Stimulated activated CD8-positive, alpha-beta memory T cell treated with anti-CD3 and anti-CD28 coated beads, Interleukin-4, amount 100 ng/mL, for 48 hours (primary cell): ENCODE measurements at places on chromosomes 12 and 14.

DNA sequence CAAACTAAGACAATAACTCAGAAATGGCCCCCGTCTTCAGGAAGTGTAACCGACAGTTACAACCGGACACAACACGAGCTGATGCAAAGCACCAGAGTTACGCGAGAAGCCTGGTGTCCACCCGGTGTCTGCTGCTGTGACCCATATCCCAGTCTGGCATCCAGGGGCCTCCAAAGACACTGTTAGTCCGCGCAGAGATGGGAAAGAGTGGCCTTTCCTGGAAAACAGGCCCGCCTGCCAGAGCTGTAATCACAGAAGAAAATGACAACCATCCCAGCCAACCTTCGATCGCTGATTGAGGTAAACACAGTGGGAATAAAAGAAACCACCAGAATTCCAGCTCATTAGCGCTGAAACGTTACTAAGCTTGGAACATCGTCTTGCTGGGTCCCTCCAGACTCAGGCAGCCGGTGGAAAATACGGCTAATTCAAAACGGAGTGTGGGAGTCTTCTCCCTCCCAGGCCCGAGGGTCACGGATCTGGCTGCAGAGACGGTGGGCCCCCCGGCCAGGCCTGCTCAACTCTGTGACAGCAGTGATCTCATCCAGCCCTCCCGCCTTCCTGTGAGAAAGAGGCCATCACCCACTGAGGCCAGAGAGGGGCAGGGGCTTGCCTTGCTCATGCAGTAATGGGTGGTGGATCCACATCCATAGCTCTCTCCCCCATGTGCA, 273.9 kb upstream of the RTL1 start:
- DNase-seq: no peak

DNA sequence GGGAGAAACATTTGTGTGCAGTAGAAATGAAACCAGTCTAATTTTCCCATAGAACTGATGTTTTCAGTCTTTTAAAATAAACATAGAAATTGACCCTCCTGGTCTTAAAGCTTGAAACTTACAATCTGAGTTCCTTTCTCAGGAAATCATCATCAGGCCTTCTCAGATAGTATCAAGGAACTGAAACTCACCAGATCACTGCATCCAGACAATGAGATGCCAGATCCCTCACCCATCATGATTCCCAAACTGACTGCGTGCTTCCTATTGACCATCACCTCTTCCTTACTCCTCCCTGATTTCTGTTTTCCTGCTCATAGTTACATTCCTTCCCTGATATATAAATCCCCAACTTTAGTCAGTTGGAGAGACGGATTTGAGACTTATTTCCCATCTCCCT, 195.0 kb upstream of the AMIGO2 start:
- DNase-seq: no peak

DNA sequence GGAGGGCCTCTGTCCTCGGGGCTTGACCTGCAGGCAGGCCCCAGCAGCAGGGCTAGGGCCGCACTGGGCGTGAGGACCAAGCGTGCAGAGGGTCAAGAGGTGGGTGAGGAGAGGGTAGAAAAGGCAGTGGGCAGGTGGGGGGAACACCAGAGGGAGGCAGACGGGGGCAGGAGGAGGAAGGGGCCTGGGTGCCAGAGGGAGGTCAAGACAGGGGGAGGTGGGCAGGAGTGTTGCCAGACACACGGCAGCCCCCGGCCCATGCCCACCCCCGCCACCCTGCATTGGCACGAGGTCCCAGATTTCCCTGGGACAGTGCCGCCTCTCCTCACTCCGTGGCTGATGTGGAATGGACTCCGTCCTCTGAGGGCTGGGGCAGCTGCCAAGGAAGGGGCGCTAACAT, 8.2 kb downstream of the TMEM121 start:
- no peak for DNase-seq

- DNase-seq: no peak
Measured at GRCh38 chr14:43481864-43482263, 1025.2 kb downstream of the FSCB start.

- DNase-seq: no peak
Measured at GRCh38 chr14:36254020-36254624, 66.3 kb downstream of the MBIP start.

- no peak for DNase-seq
Measured at GRCh38 chr12:124732275-124733075, 131.2 kb downstream of the SCARB1 start.

GRCh38 chr14:100542619-100543205, 44.5 kb downstream of the BEGAIN start:
- DNase-seq: no peak

DNA sequence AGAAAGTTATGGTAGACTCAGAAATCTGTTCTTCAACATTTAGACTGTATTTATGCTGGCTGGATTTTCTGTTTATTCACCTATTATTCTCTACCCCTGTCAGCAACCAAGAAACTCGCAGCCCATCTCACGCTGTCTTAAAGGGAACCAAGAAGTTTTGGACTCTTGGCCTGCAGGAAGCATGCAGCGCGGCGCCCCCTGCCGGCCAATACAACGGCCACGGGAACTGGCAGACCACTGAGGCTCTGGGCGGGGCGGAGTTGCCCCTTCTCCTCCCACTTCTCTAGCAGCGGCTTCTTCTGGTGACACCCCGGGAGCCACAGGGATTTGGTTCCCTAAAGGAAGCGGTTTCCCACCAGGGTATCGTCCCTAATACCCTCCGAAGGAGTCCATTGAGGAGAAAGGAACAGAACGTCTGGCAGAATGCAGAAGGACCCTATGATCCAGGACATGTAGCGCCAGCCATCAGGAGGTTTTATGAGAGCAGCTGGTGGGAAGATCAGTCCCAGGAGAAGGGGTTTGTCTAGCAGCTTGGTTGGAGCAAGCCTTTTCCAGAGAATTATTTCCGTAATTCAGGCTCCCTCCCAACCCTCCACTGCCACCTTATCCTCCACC, 21.0 kb upstream of the RNASE2 start:
- peak; percentile 77 for DNase-seq

DNA sequence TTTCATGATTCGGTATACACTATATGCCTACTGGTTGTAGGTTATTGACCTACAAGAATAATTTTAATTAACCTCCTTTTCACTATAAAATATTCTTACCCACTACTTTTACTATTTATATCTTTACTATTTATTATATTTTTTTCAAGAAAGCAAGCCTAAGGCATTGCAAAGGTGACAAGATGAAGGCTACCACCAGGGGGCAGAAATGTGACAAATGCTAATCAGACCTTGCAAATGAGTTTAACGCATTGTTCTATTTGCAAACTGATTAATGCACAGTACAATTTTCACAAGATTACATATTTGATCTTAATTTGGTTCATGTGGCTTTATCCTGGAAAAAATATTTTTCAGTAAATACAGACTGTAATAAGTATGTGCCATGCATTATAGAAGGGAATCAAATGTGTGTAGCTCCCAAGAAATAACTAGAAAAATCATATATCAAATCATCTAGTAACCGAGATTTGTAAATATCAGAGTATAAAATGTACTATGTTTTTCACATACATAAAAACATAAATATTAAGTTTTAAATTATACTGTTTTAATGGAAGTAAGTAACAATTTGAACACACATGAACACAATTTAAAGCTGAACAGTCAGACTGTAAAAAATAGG, 107.0 kb downstream of the ADAMTS20 start:
- DNase-seq: peak; percentile 77

DNA sequence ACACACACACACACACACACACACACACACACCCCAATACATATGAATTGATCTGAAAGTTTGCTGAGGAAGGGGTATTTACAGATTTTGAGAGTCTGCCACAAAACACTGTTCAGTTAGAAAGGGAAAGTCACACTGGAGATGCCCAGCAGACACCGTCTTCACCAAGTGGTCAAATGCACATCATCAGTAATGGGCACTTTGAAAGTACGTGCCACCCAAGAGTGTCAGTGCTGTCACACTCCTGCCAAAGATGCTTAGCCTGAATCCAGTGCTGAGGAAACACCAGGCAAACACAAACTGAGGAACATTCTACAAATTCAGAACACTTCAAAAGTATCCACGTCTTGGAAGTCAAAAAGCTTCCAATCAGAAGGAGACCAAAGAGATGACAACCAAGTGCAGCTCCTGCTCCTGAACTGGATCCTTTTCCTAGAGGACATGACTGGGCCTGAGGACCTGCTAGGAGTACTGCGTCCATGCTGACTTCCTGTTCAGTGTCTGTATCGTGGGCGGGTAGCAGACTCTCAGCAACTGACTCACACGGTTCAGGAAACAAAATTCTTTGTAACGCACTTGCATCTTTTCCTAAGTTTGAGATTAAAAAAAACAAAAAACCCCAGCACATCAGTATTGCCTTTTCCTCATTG, 18.6 kb downstream of the PSMC1 start:
- peak; percentile 46 for DNase-seq

DNA sequence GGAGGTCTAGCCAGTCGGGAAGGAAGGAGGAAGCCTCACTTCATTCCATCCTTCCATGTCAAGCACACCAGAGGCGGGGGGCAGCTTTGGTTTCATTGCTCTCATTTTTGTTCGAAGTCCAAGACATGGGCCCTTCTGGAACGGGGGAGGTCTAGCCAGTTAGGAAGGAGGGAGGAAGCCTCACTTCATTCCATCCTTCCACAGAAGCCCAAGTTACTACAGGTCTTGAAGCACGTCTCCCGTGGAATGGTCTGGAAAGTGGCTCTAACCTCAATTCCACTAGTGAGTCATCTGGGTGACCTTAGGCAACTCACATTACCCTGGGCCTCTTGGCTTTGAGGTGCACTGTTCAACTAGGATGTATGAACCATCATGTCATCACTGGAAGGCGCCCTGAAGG, 156.3 kb downstream of the NTF3 start:
- DNase-seq: no peak

- DNase-seq: no peak
Measured at GRCh38 chr14:85402569-85403162, 127.3 kb upstream of the FLRT2 start.

- DNase-seq: no peak
Measured at GRCh38 chr12:52600071-52600470, 1.2 kb downstream of the KRT72 start.

DNA sequence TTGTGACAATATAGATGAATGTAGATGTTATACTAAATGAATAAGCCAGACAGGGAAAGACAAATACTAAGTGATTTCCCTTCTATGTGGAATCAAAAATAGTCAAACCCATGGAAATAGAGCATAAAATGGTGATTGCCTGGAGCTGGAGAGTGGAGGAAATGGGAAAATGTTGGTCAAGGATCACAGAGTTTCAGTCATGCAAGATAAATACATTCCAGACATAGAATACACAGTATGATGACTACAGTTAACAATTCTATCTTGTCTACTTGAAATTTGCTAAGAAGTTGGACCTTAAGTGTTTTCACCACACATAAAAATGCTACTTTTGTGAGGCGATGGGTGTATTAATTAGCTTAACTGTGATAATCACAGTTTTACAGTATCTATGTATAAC, 1182.7 kb downstream of the AACS start:
- no peak for DNase-seq

GRCh38 chr14:103233328-103233727, 100.7 kb upstream of the EIF5 start:
- no peak for DNase-seq

DNA sequence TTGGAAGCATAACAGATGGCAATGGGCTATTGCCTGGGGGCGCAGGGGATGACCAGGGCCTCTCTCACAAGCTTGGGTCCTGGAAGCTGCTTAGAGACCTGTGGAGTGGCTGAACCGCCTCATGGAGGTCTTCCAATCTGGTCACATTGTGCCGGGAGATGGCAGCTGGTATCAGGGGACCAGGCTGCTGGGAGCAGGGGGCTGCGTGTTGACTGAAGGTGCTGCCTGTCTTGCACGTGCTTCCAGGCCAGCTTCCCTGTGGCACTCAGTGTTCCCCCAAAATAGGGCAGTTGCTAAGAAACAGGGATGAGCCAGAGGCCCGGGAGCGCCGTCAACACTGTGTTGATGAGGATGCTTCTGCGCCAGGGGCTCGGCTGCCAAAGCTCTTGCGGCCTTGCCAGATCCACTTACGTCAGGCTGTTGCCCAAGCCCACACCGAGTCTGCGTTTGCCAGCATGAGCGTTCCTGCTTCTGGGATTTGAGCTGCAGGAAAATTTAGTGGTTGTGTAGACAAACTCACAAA, 39.8 kb downstream of the ELK3 start:
- DNase-seq: no peak

DNA sequence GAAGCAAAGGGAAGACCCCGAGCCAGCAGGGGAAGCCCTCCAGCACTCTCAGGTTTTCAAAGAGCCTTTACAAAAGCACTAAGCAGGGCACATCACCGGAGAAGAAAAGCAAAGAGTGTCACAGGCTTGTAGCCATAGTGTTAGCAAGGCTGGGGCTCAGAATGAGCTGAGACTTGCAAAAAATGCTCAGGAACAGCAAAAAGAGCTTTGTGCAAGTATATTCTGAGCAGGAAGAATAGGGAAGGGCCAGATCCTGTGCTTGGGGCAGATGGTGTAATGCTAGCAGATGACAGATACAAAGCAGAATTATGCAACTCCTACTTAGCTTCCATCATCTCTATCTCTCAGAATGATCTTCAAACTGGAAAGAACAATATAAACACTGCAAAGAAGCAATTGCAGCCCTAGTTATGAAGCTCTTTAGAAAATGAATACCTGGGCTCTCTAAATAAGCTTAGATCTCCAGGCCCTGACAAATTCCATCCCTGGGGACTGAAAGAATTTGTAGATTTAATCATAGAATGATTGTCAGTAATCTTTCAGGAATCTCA, 23.7 kb upstream of the PARP11 start:
- DNase-seq: no peak

DNA sequence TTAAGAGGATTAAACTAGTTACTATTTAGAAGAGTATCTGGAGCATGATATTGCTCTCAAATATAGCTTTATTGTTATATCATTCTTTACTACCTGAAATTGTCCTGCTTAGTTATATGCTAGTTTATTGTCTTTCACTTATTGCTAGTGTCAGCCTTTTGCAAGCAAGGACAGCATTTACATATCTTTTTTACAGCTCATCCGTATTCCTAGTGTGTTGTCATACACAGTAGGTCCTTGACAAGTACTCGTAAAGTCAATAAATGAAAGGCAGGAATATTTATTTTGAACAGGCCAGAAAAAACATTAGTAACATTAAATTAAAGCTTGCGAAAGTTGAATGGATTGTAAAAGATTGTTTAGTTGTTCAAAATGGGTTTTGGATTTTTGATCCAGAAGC, 35.0 kb downstream of the CRADD start:
- no peak for DNase-seq

DNA sequence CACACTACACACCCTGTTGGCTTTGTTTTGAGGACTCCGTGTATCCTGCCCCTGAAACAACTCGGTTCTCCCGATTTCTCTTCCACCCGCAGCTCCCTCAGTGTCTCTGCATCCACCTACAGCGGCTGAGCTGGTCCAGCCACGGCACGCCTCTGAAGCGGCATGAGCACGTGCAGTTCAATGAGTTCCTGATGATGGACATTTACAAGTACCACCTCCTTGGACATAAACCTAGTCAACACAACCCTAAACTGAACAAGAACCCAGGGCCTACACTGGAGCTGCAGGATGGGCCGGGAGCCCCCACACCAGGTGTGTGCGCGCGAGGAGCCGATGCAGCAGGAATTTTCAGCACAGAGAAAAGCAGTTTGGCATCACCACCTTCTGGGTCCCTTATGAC, 10.5 kb downstream of the ALKBH2 start:
- DNase-seq: no peak
